A172 (cell line): ENCODE measurements at places on chromosomes 1 and 21. TPM values are rescaled to one million over a fixed set of nuclear protein-coding genes. Genes with fewer than 3 reads are reported as not detected.

PIK3R3 gene
- total RNA-seq = 9.2 and 11.2 TPM in 2 replicates

F13B gene
- not detected in 2 replicates for total RNA-seq

NBPF6 gene
- total RNA-seq = not detected in 2 replicates

DNA sequence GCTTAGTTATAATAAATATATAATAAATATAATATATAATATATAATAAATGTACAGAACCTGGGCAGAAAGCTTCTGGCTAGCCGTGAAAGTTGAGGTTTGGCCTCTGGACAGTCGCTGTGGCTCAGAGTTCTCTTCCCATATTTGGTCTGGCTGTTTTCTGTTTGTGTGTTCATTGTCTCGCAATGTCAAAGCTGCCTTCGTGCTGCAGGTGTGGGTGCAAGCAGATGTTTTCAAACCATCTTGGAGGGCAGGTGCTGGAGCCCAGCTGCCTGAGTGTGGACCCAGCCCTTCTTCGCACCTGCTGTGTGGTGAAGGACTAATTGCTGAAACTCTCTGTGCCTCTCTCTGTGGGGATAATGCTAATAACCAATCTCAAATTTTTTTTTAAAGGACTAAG, 3.6 kb upstream of the CSTB start:
- DNase-seq = no peak

DNA sequence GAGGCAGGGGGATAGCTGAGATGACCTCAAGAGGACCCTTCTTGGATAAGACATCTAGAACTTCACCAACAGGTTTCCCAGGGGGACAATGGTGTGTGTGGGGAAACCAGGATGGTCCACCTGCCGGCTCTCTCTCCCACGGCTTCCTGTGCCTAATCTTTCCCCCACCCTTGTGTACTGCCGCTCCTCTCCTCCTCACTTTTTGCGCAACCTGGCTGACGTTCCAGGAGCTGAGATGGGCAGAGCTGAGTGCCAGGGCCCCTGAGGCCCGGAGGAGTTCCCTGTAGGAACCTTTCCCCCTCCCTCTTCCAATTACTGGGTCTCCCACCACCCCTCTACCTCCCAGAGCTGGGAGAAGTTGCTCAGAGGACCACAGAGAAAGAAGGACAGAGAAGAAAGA, 6.9 kb downstream of the SLC26A9 start:
- no peak for DNase-seq

DNA sequence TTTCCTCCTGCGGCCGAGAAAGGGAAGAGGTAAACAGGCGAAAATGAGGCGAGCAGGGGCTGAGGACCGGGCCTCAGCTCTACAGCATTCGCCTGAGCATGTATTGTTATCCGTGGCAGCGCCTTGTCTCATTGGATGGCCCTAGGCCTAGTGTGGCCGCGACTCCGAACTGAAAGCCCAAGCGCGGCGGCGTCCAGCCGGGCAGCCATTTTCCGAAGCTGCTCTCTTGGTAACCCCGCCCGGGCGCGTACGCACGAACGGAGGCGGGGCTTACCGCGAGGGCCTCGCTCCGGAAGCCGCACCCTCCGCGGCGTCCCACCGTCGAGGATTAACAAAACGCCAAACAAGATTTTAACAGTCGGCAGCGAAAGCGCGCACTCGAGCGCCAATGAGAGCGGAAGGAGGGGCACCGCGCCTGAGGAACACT, 797 bp upstream of the USP1 start:
- DNase-seq = no peak

- no peak for DNase-seq
Measured at GRCh38 chr1:154735061-154735803, 127.2 kb upstream of the ADAR start.

GRCh38 chr1:54500107-54500431, 48.0 kb upstream of the ACOT11 start:
- no peak for DNase-seq

DNA sequence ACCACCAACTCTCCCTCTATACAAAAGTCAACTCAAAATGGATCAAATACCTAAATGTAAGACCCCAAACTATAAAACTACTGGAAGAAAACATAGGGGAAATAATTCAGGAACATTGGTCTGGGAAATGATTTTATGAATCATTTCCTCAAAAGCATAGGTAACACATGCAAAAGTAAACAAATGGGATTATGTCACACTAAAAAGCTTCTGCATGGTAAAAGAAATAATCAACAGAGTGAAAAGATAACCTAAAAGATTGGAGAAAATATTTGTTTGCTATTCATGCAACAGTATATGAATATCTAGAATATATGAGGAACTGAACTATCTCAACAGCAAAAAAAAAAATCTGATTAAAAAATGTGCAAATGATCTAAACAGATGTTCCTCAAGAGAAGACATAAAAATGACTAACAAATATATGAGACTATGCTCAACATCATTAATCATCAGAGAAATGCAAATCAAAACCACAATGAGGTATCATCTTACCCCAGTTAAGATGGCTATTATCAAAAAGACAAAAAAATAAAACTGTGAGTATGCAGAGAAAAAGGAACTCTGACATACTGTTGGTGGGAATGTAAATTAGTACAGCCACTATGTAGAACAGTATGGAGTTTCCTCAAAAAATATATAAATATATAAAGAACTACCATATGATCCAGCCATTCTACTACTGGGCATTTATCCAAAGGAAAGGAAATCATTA, 47.8 kb downstream of the VCAM1 start:
- no peak for DNase-seq

DNA sequence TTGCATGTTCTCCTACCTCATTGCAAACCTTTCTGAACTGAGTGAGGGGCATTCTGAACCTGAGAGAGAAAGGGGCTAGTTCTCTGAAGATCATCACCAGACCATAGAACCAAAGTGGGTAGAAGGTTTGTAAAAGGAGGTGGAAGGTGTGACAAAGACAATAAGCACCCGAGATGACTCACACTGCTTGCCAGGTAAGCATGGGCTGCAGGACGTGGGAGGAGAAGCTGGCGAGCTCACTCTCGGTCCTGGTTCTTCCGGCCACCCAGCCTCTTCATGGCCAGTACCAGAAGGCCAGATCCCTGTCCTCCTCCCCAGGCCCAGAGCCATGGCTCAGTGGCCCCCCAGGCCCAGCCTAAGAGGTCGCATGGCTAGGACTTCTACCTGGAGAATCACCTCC, 128.3 kb downstream of the TMEM53 start:
- no peak for DNase-seq

GRCh38 chr1:155892796-155893195, 18.4 kb downstream of the RIT1 start:
- peak; percentile 94 for DNase-seq
